ENCODE measurements at places on chromosomes 11 and 22. TPM values are rescaled to one million over a fixed set of nuclear protein-coding genes. Genes with fewer than 3 reads are reported as not detected.

GRCh38 chr11:72786305-72787215 is 7.3 kb downstream of the STARD10 start:
- no peak for DNase-seq

- DNase-seq: no peak
Measured at GRCh38 chr11:125253795-125254525, 89.4 kb downstream of the PKNOX2 start.

Gene TOLLIP
- 302 TPM for total RNA-seq

DNA sequence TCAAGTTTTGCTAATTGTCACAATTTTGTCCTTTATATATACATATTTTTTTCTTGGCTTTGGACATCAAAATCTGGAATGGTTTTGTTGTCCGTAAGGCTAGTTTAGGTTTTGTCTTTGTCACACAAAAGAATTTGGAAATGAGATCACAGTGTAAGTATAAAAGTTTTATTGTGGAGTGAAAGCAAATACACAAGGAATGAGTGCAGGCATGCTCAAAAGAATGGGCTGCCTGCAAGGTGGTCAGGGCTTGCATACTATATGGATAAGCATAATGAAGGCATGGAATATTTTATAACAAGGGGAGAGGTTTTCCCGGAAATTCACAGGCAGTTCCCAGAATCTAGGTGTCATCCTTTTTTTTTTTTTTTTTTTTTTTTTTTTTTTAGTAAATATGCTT is 150.2 kb downstream of the ARHGAP42 start:
- no peak for DNase-seq

- peak; percentile 9 for DNase-seq
Measured at GRCh38 chr22:44870021-44870420, 117.6 kb downstream of the ARHGAP8 start.

GRCh38 chr22:25112538-25113253 is 87.0 kb upstream of the CRYBB3 start:
- DNase-seq: no peak

Gene PIM3
- 38.6 TPM for total RNA-seq

Gene ZP1
- not detected for total RNA-seq

Gene BANF1
- 108 TPM for total RNA-seq

GRCh38 chr11:4932751-4933150 is 8.6 kb upstream of the OR51G1 start:
- DNase-seq: no peak

Gene ARVCF
- 32.5 TPM for total RNA-seq

GRCh38 chr11:32012049-32012448 is 78.8 kb upstream of the RCN1 start:
- DNase-seq: no peak

- DNase-seq: no peak
Measured at GRCh38 chr11:69215216-69215615, 59.5 kb downstream of the SMIM38 start.

Gene EPS8L2
- total RNA-seq: 34.9 TPM

GRCh38 chr11:48094643-48095339 is 114.4 kb downstream of the PTPRJ start:
- no peak for DNase-seq

- DNase-seq: no peak
Measured at GRCh38 chr11:94046796-94047195, 25.6 kb downstream of the HEPHL1 start.

GRCh38 chr11:554428-555226 is 5.9 kb downstream of the LMNTD2 start:
- peak; percentile 62 for DNase-seq

All from dorsolateral prefrontal cortex (tissue), 122 donors.